Stimulated activated naive CD8-positive, alpha-beta T cell treated with anti-CD3 and anti-CD28 coated beads, Interleukin-15, Interleukin-2, amounts not matched to agents 100 U/mL and 50 U/mL, for 24 hours (primary cell): ENCODE measurements at places on chromosomes 5 and 9.

- no peak for DNase-seq
Observed at GRCh38 chr5:1803192-1803591, 2.0 kb downstream of the NDUFS6 start.

GRCh38 chr5:156534906-156535485 lies 208.0 kb downstream of the SGCD start:
- no peak for DNase-seq

DNA sequence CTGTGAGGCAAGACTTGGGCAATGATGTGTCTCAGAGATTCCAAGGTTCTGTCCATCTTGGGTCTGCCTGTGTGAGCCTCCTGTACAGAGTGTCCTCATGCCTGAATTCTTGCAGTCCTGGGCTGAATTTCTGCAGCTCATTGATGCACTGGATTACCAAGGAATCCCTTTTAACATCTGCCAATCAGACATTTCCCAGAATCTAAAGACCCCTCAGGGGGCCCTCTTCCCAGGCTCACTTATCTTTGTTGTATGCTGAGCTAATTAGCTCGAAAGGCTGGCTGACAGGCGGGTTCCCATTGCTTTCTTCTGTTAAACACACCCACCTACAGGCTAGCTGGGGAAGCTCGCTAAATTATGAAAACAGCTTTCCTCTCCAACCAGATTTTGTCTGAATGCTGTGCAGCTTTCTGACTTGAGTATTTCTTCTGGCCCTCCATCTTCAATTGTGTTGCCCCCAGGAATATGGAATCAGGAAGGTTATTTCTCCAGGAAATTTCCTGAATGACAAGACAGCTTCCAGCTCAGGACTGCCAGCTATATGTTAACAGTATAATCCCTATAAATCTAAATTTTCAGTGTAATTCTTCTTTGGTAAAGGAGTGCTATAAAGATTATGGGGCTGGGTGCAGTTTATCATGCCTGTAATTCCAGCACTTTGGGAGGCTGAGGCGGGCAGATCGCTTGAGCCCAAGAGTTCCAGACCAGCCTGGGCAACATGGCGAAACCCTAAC lies at the start of gene LIX1:
Gene LIX1, minus strand, starts transcription at position 91 of the 734 bp plus-strand sequence. Its CDS starts 35 bp downstream, at position 56.
- peak; percentile 14 for DNase-seq

DNA sequence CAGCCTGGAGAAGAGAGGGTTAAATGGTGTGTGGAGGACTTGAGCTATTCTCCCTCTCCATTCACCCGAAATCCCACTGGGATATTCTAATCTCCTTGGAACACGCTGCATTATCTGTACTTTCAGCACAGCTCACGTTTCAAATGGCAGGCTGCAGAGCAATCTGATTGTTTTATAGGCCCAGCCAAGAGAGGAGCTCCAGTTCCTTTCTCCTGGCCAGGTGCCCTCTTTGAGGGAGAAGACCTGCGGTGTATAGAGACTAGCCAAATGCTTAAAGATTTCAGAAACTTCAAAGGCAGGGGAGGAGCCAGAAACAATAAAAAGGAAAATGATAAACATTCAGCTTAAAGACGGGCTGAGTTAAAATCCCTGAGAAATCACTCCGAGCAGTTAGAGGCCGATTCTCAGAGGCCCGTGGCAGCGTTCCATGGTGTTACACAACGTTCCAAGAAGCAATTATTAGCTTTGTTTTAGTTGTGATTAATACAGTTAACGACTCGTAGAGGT lies 564.0 kb upstream of the KLF4 start:
- DNase-seq, result no peak

DNA sequence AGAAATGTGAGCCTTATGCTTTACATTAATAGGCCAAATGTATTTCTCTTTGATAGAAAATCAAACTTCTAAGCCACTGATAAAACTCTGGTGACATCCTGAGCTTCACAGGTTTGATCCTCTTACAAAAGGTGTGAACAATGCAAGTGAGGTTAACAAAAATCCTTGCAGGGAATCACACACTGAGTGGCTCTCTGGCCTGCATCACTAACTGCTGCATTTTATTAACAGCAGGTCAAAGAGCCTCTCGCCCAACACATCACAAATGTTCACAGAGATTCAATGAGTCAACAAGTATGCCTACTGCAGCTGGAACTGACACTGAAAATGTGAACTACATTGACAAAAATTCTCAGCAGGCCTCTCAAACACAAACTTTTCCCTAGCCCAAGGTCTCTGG lies 122.3 kb downstream of the SEMA5A start:
- DNase-seq, result no peak

GRCh38 chr9:133584559-133585476 lies 24.4 kb downstream of the FAM163B start:
- DNase-seq, result no peak

DNA sequence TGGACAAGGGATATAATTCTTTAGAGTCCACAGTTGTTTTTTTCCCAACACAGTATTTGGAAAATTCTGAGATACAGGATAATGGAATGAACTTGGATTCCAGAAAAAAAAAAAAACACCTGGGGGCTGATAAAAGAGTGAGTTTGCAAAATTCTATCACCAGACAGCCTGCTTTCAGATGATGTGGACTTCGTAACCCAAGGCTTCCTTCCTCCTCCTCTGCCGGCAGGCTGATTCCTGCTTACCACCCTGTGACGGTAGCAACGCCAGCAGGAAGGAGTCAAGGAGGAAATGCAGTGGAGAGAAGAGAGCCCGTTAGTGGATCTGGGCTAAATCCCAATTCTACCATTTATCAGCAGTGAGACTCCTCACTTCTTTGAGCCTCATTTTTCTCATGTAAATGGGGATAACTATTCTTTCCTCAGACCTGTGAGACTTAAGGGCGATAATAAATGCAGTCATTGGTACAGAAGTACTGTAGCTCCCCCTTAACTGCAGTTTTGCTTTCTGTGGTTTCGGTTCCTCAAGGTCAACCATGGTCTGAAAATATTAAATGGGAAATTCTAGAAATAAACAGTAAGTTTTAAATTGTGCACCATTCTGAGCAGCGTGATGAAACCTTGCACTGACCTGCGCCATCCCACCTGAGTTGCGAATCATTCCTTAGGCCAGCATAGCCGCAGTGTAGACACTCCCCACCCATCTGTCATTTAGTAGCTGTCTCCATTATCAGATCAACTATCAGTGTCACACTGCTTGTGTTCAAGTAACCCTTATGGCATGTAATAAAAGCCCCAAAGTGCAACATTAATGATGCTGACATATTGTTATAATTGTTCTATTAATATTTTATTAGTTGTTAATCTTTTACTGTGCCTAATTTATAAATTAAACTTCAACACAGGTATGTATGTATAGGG lies 71.4 kb downstream of the DCP2 start:
- DNase-seq, result no peak

DNA sequence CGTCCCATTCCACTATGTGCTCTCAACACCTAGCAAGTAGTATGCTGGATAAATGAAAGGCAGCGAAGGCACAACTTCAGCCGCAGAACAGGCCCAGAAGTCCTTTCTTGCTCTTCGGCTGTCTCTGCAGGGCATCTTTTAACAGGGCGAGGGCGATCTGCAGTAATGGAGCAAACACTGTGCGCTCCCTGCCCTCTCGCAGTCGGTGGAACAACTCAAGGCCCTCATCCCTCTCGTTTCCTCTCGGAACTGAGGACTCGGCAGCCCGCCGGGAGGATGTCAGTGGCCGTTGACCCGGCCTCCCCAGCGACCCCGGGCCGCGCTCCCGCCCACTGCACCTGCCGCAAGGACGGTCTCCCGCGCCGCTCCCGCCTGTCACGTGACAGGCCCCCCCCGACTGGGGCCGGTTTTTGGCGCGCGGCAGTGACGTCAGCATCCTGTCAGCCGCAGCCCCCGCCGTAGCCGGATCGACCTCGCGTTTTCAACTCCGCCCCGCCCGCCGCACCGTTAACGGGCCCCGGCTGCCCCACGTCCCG lies 1.1 kb downstream of the ZNF367 start:
- DNase-seq, result peak; percentile 95

GRCh38 chr5:133480866-133481265 lies 131.5 kb downstream of the FSTL4 start:
- no peak for DNase-seq
